Mesothelial cell of epicardium (in vitro differentiated cells): ENCODE measurements at places on chromosomes 13 and 19.

DNA sequence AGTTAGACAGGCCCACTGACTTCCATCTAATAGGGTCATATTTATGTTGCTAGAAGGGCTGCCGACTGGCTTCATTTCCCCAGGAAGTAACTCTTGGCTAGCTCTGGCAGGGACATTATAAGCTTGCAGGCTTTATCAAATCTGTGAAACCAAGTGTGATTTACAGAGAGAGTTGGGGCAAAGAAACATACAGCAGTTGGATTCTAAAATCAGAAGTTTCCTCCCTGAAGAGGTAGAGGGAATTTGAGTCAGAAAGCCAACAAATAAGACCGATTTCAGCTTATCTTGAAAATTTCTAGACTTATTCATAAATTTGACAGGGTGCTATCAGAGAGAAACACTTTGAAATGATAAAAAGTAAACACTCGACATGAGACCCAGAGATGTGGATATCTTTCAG lies 407.8 kb downstream of the OLFM4 start:
- no peak for DNase-seq

DNA sequence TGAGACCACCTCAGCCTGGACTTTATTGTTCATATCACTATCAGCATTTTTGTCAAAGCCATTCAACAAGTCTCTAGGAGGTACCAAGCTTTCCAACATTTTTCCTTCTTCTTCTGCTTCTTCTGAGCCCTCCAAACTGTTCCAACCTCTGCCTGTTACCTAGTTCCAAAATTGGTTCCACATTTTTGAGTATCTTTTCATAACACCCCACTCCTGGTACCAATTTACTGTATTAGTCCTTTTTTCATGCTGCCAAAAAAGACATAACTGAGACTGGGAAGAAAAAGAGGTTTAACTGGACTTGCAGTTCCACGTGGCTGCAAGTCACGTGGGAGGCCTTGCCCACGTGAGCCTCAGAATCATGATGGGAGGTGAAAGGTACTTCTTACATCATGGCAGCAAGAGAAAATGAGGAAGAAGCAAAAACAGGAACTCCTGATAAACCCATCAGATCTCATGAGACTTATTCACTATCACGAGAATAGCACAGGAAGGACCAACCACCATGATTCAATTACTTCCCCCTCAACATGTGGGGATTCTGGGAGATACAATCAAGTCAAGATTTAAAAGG lies 215.1 kb downstream of the PCDH17 start:
- DNase-seq = no peak

DNA sequence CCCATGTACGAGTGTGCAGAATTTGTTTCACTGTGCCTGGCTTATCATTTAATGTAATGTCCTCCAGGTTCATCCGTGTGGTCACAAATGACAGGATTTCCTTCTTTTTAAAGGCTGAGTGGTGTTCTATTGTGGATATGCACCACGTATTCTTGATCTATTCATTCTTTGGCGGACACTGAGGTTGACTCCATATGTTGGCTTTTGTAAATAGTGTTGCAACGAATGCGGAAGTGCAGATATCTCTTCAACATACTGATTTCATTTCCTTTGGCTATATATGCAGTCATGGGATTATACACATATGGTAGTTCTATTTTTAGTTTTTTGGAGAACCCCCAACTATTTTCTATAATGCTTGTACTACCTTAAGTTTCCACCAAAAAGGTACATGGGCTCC lies 13.0 kb downstream of the OR7A5 start:
- no peak for DNase-seq

- no peak for DNase-seq
These were observed 66.9 kb downstream of the MICU2 start for GRCh38 chr13:21537105-21537504.

- DNase-seq = no peak
These were observed 14.6 kb downstream of the LNX2 start for GRCh38 chr13:27605610-27606200.

GRCh38 chr19:3041327-3041726 lies 12.2 kb upstream of the TLE2 start:
- DNase-seq = no peak

DNA sequence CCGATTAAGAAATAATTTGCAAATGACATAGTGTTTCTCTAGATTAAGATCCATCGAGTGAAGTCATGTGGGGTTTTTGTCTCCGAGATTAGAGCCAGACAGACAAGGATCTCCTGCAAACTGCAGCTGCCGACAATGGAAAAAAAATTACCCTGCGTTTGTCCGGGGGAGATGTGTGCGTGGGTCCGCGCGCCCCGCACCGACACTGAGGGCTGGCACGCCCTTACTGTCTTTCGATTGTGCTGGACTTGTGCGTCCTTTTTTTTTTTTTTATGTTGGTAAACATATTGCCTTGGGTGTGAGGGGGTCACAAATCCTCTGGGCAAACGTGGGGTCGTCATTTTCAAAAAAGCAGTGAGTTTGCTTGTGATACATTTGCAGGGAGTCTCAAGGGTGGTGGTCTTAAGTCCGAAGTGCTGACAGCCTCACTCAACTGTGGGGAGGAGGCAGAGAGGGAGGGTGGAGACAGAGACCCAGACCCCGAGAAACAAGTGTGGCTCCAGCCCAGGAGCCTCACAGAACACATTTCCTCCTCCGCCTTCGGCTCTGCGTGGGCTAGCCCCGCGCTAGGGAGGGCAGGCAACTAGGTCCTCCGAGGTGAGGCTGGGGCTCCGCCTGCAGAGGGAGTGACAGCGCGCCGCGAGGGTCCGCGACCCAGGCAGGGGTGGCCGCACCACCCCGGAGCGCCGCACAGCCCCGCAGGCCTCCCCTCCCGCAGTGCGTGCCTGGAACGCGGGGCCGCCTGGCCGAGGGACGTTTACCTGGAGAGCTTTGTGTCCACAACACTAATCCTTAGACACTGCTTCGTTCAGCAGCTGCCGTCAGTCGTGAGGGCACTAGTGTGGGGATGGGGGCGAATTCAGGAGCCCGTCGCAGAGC lies 11.7 kb upstream of the SOX1 start:
- DNase-seq = no peak

GRCh38 chr13:86714495-86714894 lies 915.3 kb upstream of the SLITRK6 start:
- DNase-seq = no peak

GRCh38 chr13:95492044-95492801 lies 60.3 kb upstream of the CLDN10 start:
- DNase-seq = no peak

DNA sequence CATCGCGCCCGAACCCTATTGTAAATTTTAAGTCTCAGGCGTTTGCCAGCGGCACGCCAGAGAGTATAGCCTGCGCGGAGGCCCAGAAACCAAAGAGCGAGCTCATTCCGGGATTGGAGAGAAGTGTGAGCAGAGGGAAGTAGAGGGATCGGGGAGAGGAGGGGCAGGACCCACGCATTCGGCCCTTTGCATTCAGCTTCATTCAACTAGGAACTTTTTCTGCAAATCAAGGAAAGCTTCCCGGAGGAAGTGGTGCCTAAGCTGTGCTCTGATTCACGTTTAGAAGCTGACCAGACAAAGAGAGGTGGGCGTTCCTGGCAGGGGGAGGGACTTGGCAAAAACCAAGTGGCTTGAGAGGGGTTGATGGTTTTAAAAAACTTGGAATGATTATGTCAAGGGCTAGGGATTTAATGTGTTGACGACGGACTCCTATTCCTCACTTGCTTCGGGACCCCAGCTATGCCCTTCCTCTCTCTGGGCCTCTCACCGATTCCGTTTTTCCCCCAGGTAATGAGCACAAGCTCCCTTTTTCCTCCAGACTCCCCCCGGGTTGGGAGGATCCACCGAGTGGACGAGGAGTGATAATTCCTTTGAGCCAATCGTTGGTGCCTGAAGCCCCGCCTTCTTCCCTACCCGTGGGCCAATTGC lies 811 bp upstream of the PRMT1 start:
- DNase-seq = no peak

DNA sequence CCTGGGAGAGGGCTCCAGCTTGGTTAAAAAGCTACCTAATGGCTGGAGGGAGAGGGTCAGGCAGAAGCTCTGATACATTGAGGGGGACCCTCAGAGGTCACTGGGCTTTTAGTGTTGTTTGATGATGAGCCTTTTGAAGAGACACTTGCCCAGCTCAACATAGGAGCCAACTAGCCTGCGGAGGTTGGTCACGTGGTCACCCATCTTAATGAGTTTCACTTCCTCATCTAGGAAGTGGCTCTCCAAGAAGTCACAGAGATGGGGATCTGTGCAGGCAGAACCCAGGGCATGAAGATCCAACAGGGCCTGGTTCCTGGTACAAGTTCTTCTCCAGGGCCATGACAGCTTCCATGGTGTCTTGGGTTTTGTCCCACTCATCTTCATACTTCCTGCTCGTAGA lies 33.4 kb downstream of the IPO5 start:
- DNase-seq = no peak

GRCh38 chr13:98478189-98479129 lies 98.4 kb downstream of the STK24 start:
- DNase-seq = no peak

GRCh38 chr19:8251025-8251472 lies 41.9 kb downstream of the CERS4 start:
- no peak for DNase-seq

DNA sequence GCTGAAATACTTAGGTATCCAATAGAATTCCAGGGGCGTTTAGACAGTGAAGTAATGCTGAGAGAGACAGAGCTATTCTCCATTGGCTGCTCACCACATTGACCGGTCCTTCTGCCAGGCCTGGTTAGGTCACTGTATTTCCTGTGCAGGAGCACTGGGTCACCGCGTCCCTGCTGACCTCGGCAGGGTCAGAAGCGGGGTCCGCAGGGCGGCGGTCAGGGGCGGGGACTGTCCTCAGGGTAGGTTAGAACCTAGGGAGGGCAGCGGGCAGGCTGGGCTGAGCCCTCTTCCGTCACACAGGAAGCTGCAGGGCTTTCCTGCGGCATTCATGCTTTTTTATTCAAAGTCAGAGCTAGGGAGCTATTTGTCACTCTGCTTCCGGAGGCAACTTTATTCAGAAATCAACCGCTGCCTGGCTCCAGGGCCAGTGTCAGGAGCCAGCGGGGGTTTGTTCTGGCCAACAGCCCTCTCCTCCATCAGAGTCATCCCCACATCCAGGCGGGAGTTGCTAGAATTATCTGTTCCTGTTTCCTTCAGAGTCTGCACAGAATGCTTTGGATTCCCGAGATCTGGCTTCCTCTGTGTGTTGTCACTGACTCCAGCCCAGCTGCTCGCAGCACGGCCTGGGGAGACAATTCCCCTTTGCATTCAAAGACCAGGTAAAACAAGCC lies 81.2 kb upstream of the WASF3 start:
- no peak for DNase-seq

GRCh38 chr19:44857837-44858236 lies 11.7 kb downstream of the NECTIN2 start:
- DNase-seq = no peak

- no peak for DNase-seq
These were observed at the start of gene RASAL3 for GRCh38 chr19:15464394-15465385. Gene RASAL3 (minus strand): TSS chr19:15464544. CDS start chr19:15464358, 186 bp downstream.

DNA sequence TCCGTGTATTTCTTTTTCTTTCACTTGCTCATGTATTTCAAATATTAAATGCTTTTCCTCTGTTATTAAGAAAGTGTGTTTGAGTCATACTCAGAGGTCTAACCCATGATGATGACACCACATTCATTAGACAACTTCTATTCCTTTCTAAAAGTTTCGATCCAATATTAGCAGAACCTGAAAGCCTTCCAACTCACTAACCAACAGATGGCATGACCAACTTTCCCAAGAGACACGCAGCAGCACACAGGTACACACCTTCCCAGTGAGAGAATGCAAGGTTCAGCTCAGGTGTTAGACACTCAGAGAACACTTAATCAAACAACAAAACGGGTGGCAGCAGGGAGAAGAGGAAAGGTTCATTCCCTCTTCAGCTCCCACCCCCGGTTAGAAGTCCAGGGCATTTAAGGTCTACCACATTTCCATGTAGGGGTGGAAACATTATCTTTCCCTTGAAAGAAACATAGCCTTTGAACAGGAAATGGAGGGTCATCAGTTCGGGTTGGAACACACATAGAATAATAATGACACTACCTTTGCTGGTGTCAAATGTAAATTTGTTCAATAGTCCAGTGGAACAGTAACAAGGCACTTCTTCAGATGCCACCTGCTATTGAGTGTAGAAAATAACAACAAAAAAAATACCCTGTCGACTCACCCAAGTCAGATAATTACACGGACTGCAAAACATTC lies 404.2 kb downstream of the COG6 start:
- no peak for DNase-seq

DNA sequence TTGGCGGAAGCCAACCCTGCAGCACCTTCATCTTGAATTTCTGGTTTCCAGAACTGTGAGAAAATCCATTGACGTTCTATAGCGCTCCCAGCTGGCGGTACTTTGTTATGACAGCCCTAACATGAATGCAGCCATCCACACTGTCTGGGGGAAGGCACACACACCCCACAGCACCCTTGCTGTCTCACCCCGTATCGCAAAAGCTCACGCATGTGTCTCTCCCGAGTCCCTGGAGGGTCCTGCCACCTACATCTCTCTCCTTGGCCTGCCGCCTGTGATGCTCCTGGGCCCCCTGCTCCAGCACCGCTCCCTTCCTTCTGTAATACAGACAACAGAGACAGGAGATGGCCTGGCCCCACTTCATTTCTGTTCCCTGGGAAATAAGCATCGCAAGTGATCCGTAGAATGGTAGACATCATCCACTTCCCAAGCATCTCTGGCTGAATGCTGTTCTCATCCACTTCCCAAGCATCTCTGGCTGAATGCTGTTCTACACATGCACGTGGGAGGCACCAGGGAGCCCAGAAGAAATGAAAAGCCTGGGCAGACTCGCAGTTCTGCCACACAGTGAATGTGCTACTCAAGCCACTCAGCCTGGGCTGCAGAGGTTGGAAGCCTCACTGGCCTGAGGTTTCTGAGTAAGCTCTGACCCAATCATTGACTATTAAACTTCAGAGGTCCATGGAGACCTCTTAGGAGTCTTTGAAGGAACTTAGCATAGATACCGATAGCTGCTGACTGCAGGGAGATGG lies 29.6 kb downstream of the EPN1 start:
- no peak for DNase-seq

GRCh38 chr13:42424182-42424581 lies 149.8 kb upstream of the TNFSF11 start:
- no peak for DNase-seq

- DNase-seq = no peak
These were observed 5.8 kb upstream of the DNM2 start for GRCh38 chr19:10712045-10712444.

DNA sequence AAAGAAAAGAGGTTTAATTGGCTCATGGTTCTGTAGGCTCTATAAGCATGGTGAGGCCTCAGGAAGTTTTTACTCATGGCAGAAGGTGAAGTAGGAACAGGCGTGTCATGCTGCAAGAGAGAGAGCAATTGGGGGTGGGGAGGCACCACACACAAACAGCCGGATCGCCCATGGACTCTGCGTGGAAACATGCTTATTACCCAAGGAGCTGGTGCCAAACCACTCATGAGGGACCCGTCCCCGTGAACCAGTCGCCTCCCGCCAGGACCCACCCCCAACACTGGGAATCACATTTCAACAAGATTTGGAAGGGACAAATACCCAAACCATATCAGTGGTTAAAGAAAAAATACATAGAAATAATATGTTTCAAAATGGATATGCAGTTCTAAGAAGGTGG lies 174.6 kb upstream of the RNF113B start:
- DNase-seq = no peak
